ENCODE measurements at places on chromosomes 1 and 21.

GRCh38 chr1:153805042-153805745, 30.0 kb downstream of the SLC27A3 start:
- DNase-seq, result peak; percentile 53

- DNase-seq, result no peak
These were observed 3.1 kb downstream of the C1orf162 start for GRCh38 chr1:111476761-111477309.

- no peak for DNase-seq
These were observed 71.1 kb downstream of the CACNA1E start for GRCh38 chr1:181554465-181554864.

GRCh38 chr1:43622471-43622870, 27.5 kb upstream of the KDM4A start:
- DNase-seq, result no peak

DNA sequence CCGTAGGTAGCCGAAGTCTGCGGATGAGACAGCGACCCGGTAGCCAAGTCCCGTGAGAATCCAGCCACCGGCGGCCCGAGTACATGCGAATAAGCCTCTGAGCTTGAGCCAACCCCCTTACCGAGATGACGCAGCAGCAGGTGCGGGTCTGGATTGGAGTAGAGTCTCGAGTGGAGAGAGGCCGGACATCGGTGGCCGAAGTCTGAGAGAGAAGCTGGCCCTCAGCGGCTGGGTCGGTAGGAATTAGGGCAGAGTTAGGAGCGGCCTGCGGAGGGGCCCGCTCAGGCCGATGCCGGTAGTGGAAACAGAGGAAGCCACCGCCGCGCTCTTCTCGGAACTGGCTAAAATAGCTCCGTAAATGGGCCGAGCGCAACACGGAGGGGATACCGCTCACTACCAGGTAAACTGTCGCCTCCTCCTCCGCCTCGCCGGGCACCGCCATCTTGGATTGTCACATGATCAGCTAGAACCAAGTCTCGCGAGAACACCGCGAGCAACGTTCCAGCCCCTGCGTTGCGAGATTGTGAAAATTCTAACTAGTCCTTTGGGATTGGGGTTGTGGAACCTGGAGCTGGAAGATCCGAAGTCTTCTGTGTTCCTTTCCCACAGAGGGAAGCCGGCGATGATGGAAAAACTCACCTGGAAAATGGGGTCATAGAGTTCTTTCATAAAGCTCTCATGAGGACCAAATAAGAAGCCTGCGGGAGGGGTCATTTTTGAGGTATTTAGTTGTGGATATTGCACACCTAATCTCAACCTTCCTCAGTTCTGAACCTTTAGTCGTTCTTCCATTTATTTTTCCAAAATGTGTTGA, at the start of gene GPATCH3:
GPATCH3 (minus strand) TSS at position 467 of the 814 bp plus-strand sequence; CDS start at position 442, 25 bp downstream.
- peak; percentile 73 for DNase-seq

GRCh38 chr1:4590756-4591155, 63.7 kb upstream of the AJAP1 start:
- DNase-seq, result no peak

DNA sequence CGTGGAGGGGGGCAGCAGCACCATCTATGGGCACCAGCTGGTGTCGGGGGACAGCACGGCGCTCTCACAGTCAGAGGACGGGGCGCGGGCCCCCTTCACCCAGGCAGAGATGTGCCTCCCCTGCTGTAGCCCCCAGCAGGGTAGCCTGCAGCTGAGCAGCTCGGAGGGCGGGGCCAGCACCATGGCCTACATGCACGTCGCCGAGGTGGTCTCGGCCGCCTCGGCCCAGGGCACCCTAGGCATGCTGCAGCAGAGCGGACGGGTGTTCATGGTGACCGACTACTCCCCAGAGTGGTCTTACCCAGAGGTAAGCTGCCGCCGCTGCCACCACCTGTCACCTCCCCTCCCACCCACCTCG, 106.2 kb upstream of the VAMP3 start:
- no peak for DNase-seq

GRCh38 chr1:204072931-204073836, at the start of gene SOX13:
Gene SOX13 (plus strand): TSS chr1:204073115. CDS start chr1:204112916, 39,801 bp downstream.
- DNase-seq, result peak; percentile 62

GRCh38 chr1:221626041-221626440, 115.8 kb downstream of the DUSP10 start:
- no peak for DNase-seq

- DNase-seq, result no peak
These were observed 25.2 kb upstream of the IKBKE start for GRCh38 chr1:206445116-206445515.

- DNase-seq, result peak; percentile 40
These were observed 270.6 kb upstream of the ZRANB2 start for GRCh38 chr1:71351438-71351837.

GRCh38 chr1:187999973-188000372, 1171.2 kb downstream of the PLA2G4A start:
- DNase-seq, result no peak

DNA sequence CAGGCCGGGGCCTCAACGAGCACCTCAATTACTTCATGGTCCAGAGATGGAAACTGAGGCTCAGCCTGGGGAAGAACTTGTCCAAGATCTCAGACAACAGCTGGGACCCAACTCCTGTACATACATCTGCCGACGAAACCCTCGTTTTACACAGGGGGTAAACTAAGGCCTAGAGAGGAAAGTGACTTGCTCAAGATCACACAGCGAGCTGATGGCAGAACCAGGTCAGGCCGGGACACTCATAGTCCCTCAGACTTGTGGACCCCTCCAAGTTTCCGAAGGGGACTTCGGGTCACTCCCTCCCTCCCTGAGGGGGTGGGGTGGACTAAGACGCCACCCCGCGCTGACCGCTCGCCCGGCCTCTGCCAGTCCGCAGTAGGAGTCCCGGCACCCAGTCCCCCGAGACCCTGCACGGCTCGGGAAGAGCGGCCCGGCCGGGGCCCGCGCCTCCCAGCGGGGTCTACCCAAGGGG, 430 bp downstream of the WASF2 start:
- DNase-seq, result no peak

DNA sequence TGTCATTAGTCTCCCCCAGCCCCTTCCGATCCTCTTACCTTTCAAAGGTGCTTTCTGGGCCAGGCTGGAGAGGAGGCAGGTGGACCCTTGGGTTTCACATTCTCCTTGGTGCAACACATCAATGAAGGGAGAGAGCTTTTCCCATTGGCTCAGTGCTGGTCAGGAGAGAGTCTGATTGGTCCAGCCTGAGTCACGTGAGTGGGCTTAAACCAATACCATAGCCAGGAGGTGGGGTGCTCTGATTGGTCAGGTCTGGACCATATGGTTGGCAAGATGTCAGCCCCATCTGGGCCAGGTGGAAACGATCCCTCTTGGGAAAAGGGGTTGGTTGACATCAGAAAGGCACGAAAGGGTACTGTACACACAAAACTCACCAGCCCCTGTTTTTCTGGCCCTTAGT, 44.8 kb upstream of the ABCG1 start:
- DNase-seq, result no peak

GRCh38 chr1:232965124-232965911, 14.9 kb downstream of the NTPCR start:
- no peak for DNase-seq

GRCh38 chr1:235857756-235858155, 8.9 kb downstream of the LYST start:
- DNase-seq, result no peak

DNA sequence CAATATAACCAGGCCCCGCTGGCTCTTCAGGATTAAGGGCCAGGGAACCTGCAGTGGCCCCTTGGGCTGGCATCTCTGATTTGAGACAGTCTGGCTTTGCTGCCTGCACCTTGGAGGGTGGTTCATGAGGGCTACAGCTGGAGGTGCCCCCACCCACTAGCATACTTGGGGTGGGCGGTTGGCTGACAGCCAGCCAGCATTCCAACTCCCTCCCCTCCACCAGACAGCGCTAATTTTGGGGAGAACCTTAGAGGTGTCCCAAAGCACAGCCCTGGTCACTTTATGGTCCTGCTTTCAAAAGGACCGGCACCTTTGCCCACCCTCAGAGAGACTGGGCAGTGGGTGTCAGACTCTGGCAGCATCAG, 180.7 kb upstream of the VAMP3 start:
- no peak for DNase-seq

DNA sequence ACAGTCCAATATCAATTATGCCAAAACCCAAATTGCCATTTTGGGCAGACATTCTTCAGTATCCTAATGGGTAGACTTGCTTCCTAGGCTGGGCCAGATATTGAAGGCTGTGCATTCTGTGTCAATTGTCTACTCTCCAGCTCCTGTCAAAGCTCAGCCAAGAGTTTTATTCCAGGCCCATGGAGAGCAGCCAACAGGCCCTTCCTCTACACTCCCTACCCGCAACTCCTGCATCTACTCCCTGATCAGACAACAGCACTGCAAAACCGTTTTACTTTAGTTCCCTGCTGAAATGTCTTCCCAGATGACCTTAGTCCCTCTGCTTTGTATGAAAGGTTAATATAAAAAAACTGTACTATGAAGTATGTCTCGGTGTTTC, 6.6 kb upstream of the ADORA3 start:
- DNase-seq, result no peak

- DNase-seq, result no peak
These were observed 11.7 kb downstream of the TPRG1L start for GRCh38 chr1:3636531-3636930.

DNA sequence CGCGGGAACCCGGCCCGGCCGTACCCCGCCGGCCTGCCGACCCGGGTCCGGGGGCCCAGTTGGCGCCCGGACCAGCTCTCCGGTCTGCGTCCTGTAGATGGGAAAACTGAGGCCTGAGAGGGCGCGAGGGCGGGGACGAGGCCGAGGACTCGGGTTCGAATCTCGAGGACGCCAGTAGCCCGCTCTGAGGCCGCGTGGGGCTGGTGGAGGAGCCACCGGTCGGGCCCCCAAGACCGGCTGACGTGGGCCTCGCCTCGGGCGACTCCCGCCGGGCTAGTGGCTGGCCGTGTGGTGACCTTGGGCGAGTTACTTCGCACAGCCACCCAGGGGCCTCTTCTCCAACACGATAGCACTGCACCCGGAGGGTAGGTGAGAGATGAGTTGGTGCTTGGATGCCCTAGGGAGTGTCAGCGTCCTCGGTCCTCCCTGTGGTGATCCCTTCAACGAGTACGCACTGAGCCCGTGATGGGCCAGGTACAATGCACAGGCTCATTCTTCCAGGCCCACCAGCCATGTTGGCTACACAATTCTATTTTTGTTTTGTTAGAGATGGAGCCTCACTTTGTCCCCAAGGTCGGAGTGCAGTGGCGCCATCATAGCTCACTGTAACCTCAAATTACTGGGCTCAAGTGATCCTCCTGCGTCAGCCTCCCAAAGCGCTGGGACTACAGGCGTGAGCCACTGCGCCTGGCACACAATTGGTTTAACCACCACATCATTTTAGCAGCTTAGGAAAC, 404 bp upstream of the SCMH1 start:
- no peak for DNase-seq

GRCh38 chr1:34899471-34899870, 30.0 kb downstream of the DLGAP3 start:
- no peak for DNase-seq

DNA sequence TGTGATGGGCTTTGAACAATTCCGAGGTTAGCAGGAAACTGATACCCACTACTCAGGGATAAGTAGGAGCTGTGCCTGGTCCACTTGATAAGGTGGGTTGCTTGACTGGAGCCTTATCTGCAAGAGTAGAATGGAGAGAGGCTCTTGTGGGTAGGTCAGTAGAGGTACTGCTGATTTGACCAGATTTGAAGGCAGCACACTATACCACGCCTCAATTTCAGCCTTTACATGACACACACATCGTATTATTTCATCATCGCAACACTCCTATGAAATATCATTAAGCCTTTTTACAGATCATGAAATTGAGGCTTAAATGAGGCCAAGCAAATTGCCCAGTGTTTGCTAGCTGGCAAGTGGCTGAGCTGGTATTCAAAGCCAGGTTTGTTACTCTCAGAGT, 69.6 kb downstream of the KCNJ15 start:
- DNase-seq, result no peak

DNA sequence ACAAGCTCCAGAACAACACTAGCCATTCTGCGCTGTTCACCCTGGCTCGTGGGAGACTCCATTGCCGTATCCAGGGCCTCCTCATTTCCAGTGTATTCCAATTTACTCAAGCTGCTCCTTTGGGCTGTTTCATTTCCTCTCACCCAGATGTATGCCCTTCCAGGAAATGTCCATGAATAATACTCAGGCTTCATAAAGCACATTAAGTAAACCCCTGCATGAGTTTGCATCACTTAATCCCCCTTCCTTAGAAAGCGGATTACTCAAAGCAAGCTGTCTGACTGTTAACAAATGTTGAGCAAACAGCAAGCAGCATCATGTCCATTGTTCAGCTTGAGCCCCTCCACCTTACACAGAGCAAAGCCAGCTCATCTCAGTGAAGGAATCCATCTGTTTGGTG, 403.6 kb upstream of the PBX1 start:
- DNase-seq, result no peak

DNA sequence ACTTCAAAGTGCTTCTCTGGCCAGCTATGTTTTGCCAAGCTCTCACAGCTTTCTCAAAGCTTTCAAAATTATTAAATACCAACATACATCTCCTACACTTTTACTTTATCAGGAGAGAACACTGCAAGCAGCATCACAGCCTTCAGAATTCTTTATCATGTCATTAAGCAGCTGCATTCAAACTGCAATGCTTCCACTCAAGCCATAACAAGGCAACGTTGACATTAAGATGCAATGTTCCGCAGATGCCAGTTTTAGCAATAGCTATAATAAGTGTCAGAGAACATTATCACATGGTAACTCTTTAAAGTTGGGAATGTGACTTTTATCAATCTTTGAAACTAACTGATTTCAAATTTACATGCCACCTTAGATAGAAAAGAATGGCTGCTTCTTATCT, 91.9 kb downstream of the LRRC53 start:
- DNase-seq, result no peak

DNA sequence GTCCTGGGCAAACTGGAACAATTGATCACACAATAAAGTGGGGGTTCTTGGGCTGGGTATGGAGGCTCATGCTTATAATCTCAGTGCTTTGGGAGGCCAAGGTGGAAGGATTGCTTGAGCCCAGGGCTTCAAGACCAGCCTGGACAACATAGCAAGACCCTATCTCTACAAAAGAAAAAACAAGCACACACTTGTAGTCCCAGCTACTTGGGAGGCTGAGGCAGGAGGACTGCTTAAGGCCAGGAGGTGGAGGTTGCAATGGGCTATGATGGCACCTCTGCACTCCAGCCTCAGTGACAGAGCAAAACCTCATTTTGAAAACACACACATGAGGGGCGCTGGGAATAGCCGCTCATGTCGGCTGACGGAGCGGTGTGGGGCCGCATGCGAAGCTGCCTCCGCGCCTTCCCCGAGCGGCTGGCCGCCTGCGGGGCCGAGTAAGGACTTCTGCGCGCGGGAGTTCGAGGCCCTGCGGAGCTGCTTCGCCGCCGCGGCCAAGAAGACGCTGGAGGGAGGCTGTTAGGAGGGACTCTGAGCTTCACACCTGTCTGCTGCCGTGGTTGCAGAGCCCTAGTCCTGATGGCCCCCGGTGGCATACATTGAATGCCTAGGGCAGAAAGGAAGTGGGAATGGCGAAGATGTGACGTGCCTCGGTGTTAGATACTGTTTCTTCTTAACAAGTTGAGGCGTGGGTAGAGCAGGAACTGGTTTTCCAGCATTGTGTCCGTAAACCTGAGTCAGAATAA, 59.5 kb downstream of the ACBD3 start:
- no peak for DNase-seq

GRCh38 chr1:30129001-30129408, 594.4 kb downstream of the MATN1 start:
- no peak for DNase-seq
